ENCODE measurements at places on chromosomes 2 and 18.
A peak's percentile ranks its signal among the peaks of the same experiment; 100 is the strongest.

- no peak for DNase-seq
Measured at GRCh38 chr18:36942264-36942663, 113.3 kb downstream of the KIAA1328 start.

DNA sequence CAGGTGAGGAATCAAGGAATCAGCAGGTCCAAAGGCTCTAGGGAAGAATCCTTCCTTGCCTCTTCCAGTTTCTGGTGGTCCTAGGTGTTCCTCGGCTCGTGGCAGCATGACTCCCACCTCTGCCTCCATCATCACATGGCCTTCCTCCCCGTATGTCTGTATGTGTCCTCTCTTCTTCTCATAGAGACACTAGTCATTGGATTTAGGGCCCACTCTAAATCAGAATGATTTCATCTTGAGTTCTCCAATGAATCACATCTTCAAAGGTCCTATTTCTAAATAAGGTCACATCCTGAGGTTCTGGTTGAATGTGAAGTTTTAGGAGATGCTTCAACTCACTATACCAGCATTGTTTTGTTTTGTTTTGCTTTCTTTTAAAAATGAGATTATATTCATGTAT is 11.1 kb upstream of the AGFG1 start:
- DNase-seq, result no peak

DNA sequence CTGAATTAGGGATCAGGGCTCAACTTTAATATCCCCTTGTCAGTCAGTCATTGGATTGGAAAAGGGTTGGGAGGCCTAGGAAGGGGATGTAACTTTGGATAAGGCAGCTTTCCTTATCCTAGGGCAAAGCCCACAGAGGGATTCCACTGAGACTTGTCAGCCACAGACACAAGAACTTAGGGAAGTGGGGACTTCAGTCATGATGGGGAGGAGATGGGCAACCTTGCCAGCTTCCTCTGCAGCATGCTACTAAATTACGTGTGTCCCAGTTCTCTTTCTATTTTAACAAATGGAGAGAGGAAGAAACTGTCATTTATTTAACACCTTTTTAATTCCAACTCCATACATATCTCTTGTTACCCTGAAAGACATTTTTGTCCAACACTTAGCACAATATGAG is 237.8 kb downstream of the WDR7 start:
- DNase-seq, result no peak

- peak; percentile 94 for DNase-seq
Measured at GRCh38 chr2:25314514-25315315, 27.0 kb downstream of the DNMT3A start.

- DNase-seq, result no peak
Measured at GRCh38 chr18:67035026-67035425, 431.1 kb upstream of the CDH19 start.

- DNase-seq, result no peak
Measured at GRCh38 chr18:40079786-40080185, 1875.2 kb upstream of the PIK3C3 start.

GRCh38 chr2:60442608-60443007 is 110.8 kb downstream of the BCL11A start:
- no peak for DNase-seq

- no peak for DNase-seq
Measured at GRCh38 chr2:197294260-197294659, 16.3 kb downstream of the ANKRD44 start.

- DNase-seq, result no peak
Measured at GRCh38 chr2:227996366-227996765, 124.9 kb downstream of the DAW1 start.

DNA sequence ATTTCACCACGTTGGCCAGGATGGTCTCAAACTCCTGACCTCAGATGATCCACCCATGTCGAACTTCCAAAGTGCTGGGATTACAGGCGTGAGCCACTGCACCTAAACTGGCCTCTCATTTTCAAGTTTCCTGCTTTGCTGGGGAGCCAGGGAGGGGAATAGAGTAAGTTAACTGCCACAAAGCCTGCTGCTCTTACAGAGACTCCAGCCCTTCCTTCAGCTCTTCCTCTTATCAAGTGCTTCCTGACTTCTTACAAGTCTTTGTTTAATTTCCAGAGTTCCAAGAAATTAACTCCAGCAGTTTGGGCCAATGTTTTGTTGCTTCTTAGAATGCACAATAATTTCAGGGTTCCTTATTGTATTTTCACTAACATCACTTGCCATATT is 24.3 kb upstream of the UBE2F start:
- no peak for DNase-seq

DNA sequence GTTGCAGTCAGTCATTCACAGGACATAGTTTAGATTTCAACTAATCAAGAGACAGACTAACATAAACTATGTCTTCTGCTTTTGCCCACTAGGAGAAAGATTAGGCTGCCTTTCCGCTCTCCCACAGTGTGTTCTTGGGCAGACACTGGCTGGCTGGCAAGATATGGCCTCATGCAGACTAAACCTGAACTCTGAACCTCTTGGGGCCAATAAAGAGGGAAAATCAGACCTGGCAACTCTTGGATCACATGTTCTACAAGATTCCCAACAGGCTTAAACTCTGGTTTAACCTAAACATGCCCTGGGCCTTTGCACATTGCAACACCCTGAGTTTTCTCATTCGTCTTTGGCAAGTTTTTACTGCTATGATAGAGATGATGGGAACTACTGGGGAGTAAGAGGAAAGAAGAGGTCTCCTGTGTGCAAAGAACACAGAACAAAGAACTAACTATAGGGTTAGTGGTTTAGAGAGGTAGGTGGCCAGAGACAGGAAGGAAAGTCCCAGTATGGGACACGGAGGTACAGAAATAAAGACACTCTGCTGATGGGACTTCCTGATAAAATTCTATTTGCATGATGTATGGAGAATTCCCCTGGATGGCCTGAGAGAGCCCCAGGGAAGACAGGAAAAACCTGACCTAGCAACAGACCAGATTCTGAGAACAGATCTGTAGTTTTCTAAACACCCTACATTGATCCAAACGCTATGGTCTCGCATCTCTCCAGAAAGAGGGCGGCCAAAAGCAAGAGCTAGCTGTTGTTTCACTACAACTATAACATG is 2.0 kb upstream of the ATRAID start:
- no peak for DNase-seq

DNA sequence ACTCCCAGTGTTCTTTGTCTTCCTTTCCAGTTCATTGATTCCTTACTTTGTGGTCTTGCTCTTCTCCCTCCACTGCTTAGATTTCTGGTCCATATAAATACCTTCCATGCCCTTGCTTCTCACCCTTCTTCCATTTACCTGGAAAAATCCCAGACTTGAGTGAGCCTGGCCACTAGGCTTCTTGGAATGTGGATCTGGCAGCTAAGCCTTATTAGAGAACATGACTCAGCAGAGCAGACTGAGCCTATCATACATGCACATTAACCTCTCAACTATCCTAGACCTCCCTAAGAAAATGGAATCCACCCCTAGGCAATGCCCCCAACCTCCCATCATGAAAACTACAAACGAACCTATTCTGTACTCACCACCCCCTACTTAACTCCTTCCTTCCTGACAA is 127.7 kb downstream of the RHBDD1 start:
- DNase-seq, result no peak

- DNase-seq, result no peak
Measured at GRCh38 chr2:103887625-103888024, 966.3 kb upstream of the POU3F3 start.

DNA sequence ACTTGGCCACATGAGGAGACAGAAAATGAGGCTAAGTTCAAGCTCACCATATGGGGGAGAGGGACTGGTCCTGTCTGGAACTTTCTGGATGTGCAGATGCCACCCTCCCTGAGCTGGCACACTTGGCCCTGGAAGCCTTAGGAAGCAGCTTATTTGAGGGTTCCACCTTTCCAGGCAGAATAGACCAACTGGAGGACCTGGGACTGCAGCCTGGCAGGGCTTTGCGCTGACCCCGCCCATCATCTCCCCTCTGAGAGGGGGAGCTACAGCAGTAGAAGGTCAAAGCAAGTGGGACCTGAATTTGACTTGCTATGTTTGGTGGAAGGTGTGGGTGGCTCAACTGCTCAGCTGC is 39.5 kb downstream of the TMEM17 start:
- no peak for DNase-seq

DNA sequence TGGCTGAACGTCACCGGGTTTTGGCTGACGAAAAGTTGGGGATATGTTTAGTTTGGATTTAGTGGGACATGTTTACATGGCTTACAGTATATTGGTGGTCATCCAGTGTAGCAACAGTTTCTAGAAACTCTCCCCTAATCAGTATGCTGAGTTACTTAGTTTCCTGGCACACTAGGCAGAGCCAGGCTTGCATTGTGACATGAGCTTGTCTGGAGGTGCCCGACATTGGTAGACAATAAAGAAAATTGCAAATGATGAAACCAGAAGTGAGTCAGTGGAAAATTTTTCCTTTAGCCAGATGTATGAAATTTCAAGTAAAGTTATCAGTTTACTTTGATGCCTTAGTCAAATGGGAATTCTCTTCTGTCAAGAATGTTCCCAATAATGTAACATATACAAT is 276.1 kb downstream of the RDH14 start:
- no peak for DNase-seq

DNA sequence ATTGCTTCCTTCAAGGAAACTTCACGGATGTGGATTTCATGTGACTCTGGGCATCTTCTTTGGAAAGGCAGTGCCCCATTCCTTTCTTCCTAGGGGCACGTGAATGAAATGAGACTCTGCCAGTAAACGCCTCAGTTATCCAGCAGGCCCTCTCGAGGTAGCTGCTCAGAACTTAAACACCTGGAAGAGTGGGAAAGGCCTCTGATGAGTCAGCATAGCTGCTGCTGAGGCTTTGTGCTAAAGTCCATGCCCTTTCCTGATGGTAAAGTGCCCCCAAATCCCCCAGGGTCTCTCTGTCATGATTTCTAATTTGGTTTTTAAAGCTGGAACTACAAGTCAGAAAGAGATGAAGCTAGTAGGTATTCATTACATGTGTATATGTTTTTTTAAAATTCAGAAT is 3.8 kb downstream of the SLC1A4 start:
- DNase-seq, result no peak

DNA sequence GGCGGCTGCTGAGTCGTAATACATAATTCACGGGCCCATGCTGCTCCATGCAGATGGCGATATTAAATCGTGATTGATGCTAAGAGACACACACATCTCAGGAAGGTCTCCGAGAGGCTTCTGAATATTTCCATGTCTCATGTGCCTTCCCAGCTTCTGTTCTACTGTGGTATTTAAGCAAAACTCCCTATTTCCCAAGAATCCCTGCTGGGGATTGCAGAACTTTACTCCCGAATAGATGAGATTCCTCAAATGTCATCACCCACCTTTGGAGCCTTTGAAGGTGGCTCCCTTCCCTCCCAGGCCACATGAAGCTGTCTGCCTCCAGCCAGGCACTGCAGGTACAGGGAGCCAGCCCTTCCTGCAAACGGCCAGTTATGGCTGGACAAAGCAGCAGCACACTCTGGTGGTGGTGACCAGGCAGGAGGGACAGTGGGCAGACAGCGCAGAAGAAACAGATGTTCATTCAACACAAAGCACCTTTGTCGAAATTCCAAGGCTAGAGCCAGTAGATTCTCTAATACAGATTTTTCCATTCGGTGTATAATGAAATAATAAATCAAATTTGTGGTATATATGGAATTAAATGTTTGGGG is 14.1 kb downstream of the NRP2 start:
- DNase-seq, result no peak

DNA sequence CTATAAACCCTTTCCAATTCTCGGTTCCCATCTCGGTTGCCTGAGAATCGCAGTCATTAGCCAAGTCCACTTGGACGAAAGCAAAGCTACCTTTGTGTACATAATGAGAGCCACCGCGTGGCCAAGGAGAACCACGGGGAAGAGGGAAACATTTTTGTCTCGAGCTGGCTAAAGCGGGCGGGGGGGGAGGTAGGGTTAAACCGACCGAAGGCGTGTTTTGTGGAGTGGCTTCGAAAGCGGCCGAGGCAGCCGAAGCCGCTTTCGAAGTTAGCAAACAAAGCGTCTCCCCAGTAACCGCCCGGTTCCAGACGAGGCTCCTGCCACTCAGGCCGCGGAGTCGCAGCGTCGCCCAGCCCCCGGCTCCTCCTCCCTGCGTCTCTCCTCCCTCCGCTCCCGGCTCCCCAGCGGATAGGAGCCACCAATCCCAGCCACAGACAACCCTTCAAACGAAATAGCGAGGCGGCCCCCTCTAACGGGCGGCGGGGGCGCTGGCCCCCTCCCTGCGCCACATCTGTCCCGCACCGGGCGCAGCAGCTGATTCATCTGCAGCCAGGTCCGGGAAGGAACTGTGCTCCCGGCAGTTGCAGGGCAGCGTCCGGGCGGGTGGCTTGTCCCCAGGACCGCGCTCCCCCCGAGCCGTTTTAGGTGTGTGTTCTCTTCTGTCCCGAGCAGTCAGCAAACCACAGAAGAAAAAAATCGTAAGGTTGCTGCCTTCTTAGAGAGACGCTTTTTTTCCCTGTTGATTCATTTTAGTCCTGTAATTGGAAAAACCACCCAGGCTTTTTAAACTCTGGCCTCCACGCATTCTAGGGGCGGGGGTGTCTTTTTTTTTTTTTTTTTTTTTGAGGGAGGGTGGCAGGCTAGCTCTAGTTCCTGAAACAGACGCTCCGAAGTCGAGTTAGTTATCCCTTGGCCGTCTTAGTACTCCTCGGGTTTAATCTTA is 1.8 kb upstream of the TGIF1 start:
- peak; percentile 73 for DNase-seq

DNA sequence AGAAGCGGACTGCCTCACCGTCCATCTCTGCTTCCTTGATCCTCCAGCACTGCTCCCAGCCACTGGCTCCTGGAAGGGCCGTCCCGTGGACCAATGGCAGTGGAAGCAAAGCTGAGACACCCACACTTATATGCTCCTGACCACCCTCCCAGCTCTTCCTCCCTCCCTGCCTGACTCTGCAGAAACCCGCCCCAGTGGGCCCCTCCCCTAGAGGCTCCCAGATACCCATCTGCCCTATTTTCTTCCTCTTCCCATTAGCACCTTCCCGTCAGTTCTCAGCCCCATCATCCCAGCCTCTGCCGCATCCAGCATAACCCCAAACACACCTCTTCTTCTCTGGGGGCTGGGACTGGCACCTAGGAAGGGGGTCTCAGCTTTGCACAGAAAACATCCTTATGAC is at the start of gene CLEC4F:
CLEC4F (minus strand) TSS at position 101 of the 400 bp plus-strand sequence; CDS start at position 25, 76 bp downstream.
- DNase-seq, result no peak

DNA sequence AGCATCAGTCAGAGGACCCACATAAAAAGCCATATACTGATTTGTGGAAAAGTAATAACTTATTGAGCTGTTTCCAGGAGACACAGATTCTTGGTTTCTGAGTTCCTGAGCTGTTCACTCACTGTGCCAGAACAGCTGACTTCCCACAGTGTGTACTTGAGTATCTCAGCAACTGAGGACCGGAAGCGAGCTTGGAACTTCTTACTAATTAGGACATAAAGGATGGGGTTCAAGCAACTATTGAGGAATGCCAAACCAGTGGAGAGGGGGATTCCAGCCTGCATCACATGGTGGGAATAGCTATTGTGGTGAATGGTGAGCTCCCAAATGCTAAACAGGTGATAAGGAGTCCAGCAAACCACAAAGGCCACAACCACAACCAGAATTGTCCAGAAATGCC is 16.4 kb downstream of the EEF1B2 start:
- no peak for DNase-seq

DNA sequence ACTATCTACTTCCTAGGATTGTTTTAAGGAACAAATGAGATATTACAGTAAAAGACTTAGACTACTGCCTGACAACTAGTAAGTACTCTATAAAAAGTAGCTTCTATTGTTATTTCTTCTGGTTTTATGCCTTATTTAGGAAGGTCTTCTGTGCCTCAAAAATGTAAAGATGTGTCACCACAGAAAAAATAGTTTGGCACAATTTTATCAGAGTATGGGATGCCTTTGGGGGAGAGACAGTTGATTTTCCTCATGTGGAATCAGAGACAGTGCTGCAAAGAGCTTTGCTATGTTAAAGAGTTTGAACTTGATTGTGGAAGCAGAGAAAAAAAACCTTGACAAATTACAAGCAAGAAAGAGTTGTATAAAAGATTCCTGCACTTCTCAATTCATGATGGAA is 98.4 kb downstream of the EHBP1 start:
- no peak for DNase-seq

All from activated CD4-positive, alpha-beta T cell treated with anti-CD3 and anti-CD28 coated beads for 24 hours (primary cell).